Right ventricle myocardium inferior (tissue), 1 donor: ENCODE measurements at places on chromosomes 7 and 10. TPM values are rescaled to one million over a fixed set of nuclear protein-coding genes. Genes with fewer than 3 reads are reported as not detected.

Gene FBXL13
- total RNA-seq: 0.24 TPM

Gene SPDYE2B
- total RNA-seq: not detected

Gene SLC26A4
- total RNA-seq: 0.27 TPM

Gene PLEKHS1
- total RNA-seq: not detected

Gene PTPN20
- total RNA-seq: 14.3 TPM

Gene LDB3
- total RNA-seq: 1,478 TPM

Gene FGFBP3
- total RNA-seq: 0.32 TPM

Gene NUP42
- total RNA-seq: 21.6 TPM

Gene SH2B2
- 1.2 TPM for total RNA-seq

Gene POM121C
- 19.4 TPM for total RNA-seq

Gene SFMBT2
- total RNA-seq: 9.6 TPM

Gene LRRC18
- total RNA-seq: not detected

Gene SPDYE5
- not detected for total RNA-seq

Gene SLIT1
- total RNA-seq: 0.08 TPM

Gene NKX1-2
- not detected for total RNA-seq

Gene CDH23
- 4.8 TPM for total RNA-seq

Gene SPDYE8
- total RNA-seq: not detected

Gene TRIM50
- total RNA-seq: 0.32 TPM

Gene MYL7
- 3,838 TPM for total RNA-seq

Gene ARF5
- total RNA-seq: 78.1 TPM

Gene SLC26A5
- not detected for total RNA-seq
